ENCODE measurements at places on chromosomes 7 and 10.
A peak's percentile ranks its signal among the peaks of the same experiment; 100 is the strongest.

DNA sequence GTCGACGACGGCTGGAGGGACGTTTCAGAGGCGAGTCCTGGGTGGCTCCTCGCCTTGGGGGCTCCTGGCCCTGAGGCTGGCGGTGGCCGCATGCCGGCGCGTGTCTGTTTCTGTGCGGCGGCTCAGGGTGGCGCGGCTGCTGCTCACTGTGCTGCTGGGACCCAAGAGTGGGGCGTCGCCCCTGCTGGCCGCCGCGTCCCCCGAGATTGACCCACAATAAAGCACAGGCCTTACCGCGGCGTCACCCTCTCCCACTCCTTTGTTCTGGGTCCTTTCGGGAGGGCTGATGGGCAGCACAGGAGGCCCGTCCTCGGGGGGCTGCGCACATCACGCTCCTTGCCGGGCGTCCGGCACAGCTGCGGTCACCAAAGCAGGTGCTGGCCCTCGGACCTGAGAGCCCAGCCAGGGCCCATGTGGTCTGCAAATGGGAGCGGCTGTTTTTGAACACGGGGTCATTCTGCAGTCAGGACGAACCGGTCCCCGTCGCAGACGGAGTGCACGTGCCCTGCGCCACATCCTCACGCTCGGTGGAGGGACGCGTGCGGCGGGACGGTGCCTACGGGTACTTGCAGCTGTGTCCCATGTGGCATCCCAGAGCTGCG, 19.2 kb downstream of the GET4 start:
- DNase-seq = no peak

DNA sequence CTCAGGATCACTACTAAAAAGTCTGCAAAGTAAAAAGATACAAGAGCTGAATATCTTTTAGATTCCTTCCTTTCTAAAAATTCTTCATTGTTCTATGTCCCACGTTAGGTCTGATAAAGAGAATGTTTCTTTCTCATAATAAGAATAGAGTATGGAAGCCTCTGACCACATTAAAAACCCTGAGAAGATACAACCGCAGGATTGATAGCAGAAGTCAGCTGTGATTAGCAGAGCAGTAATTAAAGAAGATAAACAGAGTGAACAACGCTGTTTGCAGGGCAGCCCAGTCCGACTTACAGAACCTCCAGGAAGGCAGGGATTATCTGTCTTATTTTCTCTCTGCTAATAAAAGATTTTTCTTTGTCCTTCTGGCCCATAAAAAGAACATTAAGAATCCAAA, 31.4 kb upstream of the PITRM1 start:
- no peak for DNase-seq

GRCh38 chr10:62093863-62094291, 174.8 kb downstream of the RTKN2 start:
- no peak for DNase-seq

GRCh38 chr7:104980841-104981671, 32.9 kb upstream of the KMT2E start:
- no peak for DNase-seq

GRCh38 chr10:97121041-97121440, 64.7 kb downstream of the SLIT1 start:
- DNase-seq = no peak

DNA sequence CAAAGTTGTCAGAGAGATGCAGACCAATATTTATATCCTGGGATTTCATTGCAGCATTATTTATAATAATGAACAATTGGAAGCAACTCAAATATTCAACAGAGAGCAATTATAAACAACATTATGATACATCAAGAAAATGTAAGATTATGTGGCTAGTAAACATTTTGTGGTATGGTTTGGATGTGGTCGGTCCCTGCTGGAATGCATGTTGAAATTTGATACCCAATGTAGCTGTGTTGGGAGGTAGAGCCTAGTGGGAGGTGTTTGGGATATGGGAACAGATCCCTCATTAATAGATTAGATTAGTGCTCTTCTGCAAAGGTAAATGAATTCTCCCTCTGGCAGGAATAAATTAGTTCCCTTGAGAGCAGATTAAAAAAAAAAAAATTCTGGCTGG, 350.9 kb downstream of the ANKRD30A start:
- DNase-seq = no peak

DNA sequence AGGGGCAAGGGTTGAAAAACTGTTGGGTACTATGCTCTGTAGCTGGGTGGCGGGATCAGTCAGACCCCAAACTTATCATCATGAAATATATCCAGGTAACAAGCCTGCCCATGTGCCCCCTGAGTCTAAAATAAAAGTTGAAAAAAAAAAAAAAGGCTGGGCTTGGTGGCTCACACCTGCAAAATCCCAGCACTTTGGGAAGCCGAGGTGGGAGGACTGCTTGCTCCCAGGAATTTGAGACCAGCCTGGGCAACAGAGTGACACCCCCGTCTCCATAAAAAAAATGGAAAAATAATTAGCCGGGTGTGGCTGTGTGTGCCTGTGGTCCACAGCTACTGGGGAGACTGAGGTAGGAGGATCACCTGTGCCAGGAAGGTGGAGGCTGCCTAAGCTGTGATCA, 83.5 kb downstream of the VIPR2 start:
- DNase-seq = peak; percentile 78

GRCh38 chr7:150909200-150909995, 57.1 kb downstream of the AOC1 start:
- no peak for DNase-seq

DNA sequence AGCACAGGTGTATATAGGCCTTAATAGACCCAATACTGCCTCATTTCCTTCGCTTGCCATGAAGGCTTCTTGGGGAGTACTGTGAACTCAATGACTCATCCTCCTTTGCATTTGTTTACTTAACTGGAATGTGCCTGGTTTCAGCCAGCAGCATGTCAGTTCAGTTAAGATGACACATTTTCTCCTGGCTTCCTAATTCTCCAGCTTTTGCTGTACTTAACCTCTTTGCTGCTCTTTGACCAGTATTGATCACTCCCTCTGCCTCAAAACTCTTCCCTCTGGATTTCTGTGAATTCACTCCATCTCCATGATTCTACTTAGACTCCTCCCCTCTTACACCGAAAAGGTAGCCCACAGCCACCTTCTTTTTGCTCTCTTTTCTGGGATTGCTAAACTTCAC, 135.7 kb downstream of the MAGI2 start:
- DNase-seq = no peak

- DNase-seq = no peak
These were observed 277.1 kb downstream of the SNX13 start for GRCh38 chr7:17663061-17663675.

DNA sequence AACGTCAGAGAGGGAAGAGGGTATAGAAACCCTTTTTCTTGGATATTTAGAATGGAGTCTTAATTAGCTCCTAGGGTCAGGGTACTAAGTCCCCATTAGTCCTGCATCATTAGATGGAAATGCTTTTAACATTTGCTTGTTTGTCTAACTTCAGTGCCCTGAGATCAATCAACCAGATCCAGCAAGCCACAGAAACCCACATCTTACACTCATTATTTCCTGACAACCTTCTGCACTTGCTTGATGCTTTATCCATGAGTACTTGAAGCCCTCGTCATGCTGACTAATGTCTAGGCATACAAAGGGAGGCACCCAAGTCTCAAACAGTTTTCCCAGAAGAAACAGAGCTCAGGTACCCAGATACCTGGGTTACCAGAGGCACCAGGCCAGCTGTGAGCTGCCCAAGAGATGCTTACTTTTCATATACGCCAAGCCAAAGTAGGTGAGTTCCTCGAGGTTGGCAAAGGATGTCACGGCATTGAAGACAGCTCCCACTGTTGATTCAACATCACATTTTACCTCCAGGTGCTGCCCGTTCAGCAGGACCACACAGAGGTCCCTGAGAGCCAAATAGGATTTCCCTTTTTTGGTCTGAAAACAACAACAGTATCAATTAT, 42.7 kb downstream of the FRMPD2 start:
- DNase-seq = no peak

DNA sequence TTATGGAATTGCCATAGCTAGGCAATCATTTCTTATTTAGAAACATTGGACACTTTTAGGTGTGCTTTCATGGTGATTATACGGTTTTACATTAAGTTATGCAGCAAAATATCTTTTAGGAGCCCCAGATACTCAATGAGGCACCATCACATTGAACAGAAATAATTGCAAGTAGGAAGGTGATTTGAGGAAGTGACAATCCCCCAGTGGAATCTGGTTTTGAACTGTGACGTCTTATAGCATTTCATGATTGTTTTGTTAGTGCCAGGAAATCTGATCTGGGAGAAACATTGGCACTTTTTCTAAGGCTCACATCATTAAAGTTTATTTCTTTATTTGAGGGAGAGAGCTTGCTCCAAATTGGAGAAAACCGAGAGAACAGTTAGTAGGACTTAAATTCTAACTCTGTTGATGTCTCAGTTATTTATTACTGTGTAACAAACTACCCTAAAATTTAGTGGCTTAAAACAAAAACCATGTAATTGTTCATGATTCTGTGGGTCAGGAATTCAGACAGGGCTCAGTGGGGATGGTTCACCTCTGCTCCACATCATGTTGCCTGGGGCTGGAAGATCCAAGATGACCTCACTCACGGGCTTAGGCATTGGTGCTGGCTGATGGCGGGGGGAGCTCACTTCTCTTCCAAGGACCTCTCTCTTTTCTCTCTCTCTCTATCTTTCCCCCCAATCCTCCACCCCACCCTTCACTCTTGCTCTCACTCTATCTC, 78.2 kb upstream of the STEAP1B start:
- no peak for DNase-seq

DNA sequence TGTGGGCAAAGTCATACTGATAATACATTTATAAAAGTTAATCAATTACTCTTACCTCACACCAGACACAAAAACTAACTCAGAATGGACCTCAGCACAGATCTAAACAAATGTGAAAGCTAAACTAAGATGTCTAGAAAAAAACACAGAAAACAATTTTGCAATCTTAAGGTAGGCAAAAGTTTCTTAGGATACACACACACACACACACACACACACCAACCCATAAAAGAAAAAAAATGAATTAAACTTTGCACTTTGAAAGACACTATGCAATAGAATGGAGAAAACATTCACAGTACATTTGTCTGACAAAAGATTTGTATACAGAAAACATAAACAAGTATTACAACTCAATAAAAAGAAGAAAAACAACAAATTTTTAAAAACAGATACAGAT, 70.8 kb upstream of the ZNRF2 start:
- no peak for DNase-seq

Data from esophagus muscularis mucosa (tissue), 4 donors.